Hepatocyte (in vitro differentiated cells): ENCODE measurements at places on chromosomes 11 and 22.
A peak's percentile ranks its signal among the peaks of the same experiment; 100 is the strongest.

- no peak for DNase-seq
Observed at GRCh38 chr11:114618139-114618538, 22.6 kb upstream of the NXPE4 start.

DNA sequence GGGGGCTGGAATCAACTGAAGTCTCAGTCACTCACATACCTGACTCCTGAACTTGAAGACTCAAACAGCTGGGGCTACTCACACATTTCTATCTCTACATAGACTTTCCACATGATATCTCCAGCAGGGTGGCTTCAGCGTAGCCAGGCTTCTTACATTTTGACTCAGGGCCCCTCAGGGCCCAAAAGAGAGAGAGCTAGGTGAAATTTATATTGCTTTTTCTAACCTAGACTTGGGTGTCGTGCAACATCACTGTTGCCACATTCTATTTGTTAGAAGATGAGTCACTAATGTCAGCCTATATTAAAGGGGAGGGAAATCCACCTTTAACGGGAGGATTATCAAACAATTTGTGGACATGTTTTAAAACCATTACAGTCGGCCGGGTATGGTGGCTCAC lies 71.9 kb upstream of the RRM1 start:
- DNase-seq, result no peak

DNA sequence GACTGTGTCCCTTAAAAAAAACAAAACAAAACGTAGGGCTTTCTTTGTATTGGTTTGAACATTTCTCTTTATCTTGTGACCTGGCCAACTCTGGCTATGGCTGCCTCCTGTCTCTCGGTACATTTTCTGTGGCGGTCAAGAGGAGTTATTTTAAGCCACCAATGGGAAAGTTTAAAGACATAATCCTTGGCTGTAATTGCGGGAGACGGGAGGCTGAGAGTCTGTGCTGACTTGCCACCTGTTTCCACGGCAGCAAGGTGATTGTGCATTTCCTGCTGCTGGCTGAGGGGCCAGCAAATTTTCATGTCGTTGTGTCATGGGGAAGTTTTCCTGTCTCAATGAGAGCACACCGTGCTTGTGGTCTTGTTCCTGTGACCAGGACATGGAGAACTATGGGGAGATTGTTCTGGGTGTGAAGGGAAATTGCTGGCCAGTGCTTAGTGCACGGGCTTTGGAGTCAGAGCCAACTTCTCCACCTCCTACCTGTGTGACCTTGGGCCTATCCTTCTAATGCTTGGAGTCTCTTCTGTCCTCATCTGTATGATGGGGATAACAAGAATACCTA lies 11.0 kb downstream of the PTPRJ start:
- DNase-seq, result peak; percentile 59

- DNase-seq, result peak; percentile 77
Observed at GRCh38 chr11:89490981-89491690, at the start of gene NOX4. NOX4 (minus strand) TSS chr11:89491375; CDS start chr11:89491246, 129 bp downstream.
